ENCODE measurements at places on chromosomes 2 and 18. TPM values are rescaled to one million over a fixed set of nuclear protein-coding genes. Genes with fewer than 3 reads are reported as not detected.
A peak's percentile ranks its signal among the peaks of the same experiment; 100 is the strongest.

Gene TCF23
- total RNA-seq: not detected

Gene GALNT13
- total RNA-seq: 7.4 TPM

Gene ZNF385B
- 3.4 TPM for total RNA-seq

Gene CDH2
- 234 TPM for total RNA-seq

Gene TRAPPC8
- 27.7 TPM for total RNA-seq

Gene LTBP1
- total RNA-seq: 30.2 TPM

- H3K4me1 ChIP-seq: peaks cover 18% of the 10 kb centered on the region
- no peak overlapping the region for H3K27ac ChIP-seq
- DNase-seq: no peak
These were observed 22.0 kb downstream of the DOCK10 start for GRCh38 chr2:225020168-225020849.

- H3K36me3 ChIP-seq: peaks cover 26% of the 10 kb centered on the region
- H3K4me1 ChIP-seq: peaks cover 5% of the 10 kb centered on the region
- H3K27ac ChIP-seq: peak overlapping the region; percentile 65
These were observed 61.5 kb downstream of the FARP2 start for GRCh38 chr2:241417626-241418025.

- no peak overlapping the region for H3K27ac ChIP-seq
- H3K27me3 ChIP-seq: no peaks in the 10 kb centered on the region
- no peaks in the 10 kb centered on the region for H3K36me3 ChIP-seq
- H3K4me1 ChIP-seq: no peaks in the 10 kb centered on the region
These were observed 95.6 kb upstream of the KCNH7 start for GRCh38 chr2:162934191-162934590.

DNA sequence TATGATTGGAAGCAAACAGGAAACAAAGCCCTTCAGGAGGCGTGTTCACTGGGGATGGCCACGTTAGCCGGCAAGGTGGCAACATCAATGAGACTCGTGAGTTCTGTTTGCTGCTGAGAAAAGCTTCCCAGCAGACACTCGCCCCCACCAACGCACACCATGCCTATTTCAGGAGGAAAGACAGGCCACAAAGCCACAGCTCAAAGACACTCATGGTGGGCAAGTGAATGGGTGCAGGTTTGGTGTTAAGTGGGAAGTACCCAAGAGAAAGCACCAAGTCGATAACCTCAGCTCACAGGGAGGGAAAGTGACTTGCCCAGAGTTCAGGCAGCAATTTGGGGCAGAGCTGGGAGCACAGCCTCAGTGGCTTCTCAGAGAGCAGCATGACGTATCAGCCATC is 10.5 kb upstream of the MTERF4 start:
- no peak overlapping the region for H3K27ac ChIP-seq
- no peak overlapping the region for H3K4me3 ChIP-seq
- no peaks in the 10 kb centered on the region for H3K27me3 ChIP-seq

GRCh38 chr2:232111551-232111950 is 150.0 kb downstream of the DIS3L2 start:
- H3K4me1 ChIP-seq: peaks cover 8% of the 10 kb centered on the region
- no peak for DNase-seq
- H3K27ac ChIP-seq: no peak overlapping the region
- H3K27me3 ChIP-seq: no peaks in the 10 kb centered on the region
- H3K36me3 ChIP-seq: peaks cover 14% of the 10 kb centered on the region

GRCh38 chr2:189613077-189613636 is 32.6 kb upstream of the SLC40A1 start:
- H3K4me1 ChIP-seq: no peaks in the 10 kb centered on the region
- H3K4me3 ChIP-seq: no peak overlapping the region
- DNase-seq: no peak
- no peaks in the 10 kb centered on the region for H3K36me3 ChIP-seq
- no peaks in the 10 kb centered on the region for H3K27me3 ChIP-seq

GRCh38 chr2:48147719-48148118 is 241.4 kb upstream of the FBXO11 start:
- H3K4me3 ChIP-seq: no peak overlapping the region
- no peaks in the 10 kb centered on the region for H3K36me3 ChIP-seq
- H3K4me1 ChIP-seq: no peaks in the 10 kb centered on the region
- no peak overlapping the region for H3K27ac ChIP-seq
- H3K27me3 ChIP-seq: no peaks in the 10 kb centered on the region
